Right renal cortex interstitium (tissue), 3 donors: ENCODE measurements at places on chromosomes 5 and 9.

DNA sequence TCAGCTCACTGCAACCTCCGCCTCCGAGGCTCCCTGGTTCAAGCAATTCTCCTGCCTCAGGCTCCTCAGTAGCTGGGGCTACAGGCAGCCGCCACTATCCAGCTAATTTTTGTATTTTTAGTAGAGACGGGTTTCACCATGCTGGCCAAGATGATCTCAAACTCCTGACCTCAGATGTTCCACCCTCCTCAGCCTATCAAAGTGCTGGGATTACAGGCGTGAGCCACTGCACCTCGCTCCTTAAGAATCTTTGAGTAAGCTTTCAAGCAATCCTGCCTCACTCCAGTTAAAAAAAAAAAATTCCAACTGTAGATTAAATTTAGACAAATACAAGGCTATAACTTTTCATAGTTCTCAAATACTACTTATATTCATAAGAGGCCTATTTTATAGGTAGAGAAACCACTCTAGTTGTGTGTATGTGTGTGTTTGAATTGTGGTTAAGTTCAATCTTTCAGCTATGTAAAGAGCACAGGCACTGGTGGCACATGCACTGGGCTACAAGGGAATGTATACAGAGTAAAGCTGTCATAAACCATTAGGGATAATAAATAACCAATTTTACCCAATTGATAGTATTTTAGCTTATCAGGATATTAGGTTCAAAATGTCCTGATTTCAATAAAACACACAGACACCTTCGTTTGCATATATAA, 50.6 kb upstream of the RAPGEF6 start:
- no peak for DNase-seq

GRCh38 chr5:110264661-110265060, 461.8 kb downstream of the TMEM232 start:
- DNase-seq = no peak

GRCh38 chr9:132942541-132943182, 1.8 kb downstream of the TSC1 start:
- no peak for DNase-seq

DNA sequence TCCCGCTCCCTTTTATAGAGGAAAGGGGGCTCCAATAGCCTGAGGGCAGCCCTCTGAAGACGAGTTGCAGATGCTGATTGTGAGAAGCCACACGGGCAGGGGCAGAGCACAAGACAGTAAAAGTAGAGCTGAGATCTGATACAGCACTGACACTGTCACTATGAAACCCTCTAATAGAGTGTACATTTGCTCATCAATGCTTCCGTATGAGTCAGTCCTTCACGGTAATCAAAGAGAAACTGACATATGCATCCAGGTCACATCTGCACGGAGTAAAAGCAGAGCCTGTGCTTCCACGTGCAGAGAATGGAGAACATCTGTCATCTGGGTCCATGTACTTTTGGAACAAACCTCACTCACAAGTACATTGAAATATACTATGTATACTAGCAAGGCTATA, 60.6 kb upstream of the TMEM215 start:
- DNase-seq = no peak

- no peak for DNase-seq
These were observed 4.1 kb downstream of the HACD4 start for GRCh38 chr9:21027295-21027694.

DNA sequence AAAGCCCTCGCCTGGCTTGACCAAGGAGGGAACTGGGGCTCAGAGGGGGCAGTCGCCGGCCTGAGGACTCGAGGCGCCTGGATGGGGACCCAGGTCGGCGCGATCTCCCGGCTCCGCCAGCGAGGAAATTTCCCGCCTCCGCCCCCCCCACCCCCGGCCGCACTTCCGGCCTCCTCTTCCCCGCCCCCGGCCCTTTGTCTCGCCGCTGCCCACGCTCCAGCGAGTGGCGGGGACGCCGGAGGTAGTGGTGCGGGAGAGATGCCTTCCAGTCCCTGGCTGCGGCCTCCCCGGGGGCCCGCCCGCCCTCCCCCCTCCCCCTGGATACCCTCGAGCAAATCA, 448 bp upstream of the GPRIN1 start:
- DNase-seq = no peak

GRCh38 chr5:153445875-153446579, 44.4 kb upstream of the GRIA1 start:
- no peak for DNase-seq

DNA sequence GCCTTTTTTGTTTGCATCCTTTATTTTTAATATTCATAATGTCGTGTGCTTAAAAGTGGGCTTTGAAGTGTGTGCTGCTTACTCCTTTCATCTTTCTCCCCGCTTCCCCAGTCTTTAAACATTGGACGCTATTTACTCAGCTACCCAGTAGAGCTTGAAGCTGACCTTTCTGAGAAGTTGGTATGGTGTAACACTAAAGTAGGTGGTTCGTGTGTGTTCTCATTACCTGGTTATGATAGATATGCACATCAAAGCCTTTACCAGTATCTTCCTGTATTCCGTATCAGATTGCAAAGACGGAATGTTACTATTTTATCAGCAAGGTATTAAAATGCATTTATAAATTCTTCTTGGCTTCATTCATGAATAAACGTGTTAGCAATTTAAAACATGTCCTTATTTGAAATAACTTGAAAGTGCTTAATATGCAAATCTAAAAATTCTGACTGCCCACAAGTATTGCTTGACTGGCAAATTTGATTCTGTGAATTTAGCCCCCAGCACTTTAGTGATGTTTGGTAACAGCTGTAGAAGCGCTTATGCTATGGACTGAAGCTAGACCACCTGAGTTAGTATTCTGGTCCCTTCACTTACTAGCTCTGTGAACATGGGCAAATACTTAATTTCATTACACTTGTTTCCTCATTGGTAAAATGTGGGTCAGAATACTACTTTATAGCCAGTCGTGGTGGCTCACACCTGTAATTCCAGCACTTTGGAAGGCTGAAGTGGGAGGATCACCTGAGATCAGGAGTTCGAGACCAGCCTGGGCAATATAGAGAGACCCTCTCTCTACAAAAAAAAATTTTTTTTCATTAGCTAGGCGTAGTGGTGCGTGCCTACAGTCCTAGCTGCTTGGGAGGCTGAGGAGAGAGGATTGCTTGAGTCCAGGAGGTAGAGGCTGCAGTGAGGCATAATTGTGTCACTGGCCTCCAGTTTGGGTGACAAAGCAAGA, 1.7 kb downstream of the RRAGA start:
- no peak for DNase-seq

DNA sequence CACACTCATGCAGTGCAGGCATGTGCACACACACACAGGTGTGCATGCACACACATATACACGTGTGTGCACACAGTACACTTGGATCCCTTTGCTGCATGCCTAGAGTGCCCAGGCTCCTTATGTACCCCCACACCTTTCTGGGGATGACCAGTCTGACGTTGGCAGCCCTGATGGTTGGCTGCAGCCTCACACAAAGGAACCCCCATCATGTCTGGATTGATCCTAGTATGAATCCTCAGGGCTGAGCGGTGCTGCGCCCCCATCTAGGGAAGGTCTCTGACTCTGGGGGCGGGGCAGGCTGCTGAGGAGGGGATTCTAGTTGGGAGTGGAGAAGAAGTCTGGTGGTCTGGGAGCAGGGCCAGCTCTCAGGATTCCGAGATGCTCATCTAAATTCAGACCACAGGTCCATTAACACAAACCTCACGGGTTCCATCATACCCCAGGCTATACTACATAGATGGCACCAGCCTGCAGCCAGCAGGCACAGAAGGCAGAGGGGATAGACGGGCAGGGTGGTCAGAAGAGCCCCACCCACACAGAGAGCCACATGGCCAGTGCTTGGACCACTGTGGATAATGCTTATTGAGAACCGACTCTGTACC, 50.5 kb upstream of the OLFM1 start:
- no peak for DNase-seq

GRCh38 chr9:115170358-115171073, 52.6 kb upstream of the TNC start:
- DNase-seq = no peak

DNA sequence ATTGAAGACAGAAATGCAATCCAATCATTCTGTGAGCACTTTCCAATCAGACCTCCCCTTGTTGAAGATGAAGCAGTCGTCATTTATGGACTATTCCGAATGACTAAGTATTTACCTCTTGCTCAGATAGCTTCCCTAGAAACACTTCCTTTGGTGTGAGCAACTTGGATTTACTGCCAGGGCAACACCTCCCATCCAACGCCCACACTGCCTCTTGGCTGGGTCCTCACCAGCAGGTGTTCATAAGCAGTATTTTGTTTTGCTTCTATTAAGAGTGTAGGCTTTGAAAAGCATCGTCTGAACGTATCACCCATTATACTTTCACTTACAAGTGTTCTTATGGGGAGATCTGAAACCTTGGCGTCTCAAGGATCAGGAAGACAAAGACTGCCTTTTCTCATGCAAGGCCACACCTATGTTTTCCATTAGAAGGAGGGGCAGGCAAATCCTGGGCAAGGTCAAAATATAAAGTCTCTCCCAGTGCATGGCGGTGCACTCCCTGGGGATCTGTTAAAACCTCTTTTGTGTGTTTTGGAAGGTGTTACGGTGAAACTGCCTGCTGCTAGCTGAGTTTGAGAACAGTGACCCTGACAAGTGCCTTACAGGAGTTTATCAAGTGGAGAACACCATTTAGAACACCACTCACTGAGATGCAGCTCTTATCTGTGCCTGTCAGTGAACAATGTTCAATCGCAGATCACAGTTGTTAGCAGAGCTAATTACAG, 10.6 kb upstream of the MARCHF3 start:
- DNase-seq = no peak

- no peak for DNase-seq
These were observed 271.6 kb downstream of the AUH start for GRCh38 chr9:91090130-91090410.

DNA sequence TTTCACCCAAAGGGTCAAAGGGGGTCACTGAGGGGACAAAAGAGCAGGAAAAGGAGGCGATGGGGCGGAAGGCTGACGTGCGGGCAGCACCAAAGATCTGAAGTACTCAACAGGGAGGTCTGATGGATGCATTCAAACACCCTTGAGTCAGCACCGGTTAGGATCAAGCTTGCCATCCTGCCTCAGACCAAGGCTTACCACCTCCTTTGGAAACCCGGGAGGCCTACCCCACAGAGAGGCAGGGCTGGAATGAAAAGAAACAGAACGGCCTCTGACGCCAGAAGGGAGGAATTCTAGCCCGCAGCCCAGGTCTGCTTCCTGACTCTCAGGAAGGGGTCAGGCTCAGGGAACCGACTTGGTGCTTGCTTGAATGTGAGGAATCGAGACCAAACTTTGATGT, 125.6 kb downstream of the PAPPA start:
- DNase-seq = no peak

- DNase-seq = no peak
These were observed 15.9 kb downstream of the PCDHAC2 start for GRCh38 chr5:140982083-140982716.

GRCh38 chr5:55771175-55771655, 33.4 kb downstream of the DDX4 start:
- DNase-seq = no peak

GRCh38 chr5:58767104-58767503, 184.2 kb downstream of the RAB3C start:
- no peak for DNase-seq
